ENCODE measurements at places on chromosomes 16 and 17.

DNA sequence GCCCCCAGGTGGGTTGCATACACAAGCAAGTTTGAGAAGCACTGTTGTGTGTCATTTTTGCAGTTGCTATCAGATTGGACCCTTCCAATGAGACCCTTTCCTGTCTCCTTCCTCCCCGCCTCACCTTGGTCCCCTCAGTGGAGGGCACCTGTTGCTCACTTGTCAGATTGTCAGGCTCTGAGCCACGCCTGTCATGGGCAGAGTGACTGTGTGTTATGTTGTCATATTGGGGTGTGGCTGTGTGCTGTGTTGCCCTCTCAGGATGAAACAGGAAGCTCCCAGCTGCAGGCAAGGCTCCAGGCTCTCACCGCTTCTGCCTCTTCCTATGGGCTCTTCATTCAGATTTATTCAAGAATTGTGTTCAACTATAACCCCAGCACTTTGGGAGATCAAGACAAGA lies 302.9 kb downstream of the CPPED1 start:
- no peak for DNase-seq

- DNase-seq, result no peak
Observed at GRCh38 chr17:50505591-50506130, 2.6 kb upstream of the MYCBPAP start.

- DNase-seq, result no peak
Observed at GRCh38 chr17:48002916-48003416, 32.1 kb downstream of the CDK5RAP3 start.

DNA sequence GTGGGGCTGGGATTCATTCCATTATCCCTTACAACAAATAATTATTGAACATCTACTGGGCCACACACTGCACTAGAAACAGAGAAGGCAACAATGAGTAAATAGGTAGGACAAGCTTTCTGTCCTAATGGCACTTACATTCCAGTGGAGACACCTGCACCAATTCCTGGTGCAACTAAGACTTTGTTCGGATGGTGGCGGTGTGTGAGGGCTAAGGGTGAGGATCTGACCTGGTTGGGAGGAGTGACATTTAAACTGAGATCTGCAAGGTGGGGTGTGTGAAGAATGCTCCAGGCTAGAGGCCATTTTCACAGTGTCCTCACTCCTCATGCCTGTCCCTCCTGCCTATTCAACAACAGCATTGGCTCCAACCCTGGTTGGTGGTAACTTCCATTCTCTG lies 510.0 kb downstream of the XYLT1 start:
- no peak for DNase-seq

DNA sequence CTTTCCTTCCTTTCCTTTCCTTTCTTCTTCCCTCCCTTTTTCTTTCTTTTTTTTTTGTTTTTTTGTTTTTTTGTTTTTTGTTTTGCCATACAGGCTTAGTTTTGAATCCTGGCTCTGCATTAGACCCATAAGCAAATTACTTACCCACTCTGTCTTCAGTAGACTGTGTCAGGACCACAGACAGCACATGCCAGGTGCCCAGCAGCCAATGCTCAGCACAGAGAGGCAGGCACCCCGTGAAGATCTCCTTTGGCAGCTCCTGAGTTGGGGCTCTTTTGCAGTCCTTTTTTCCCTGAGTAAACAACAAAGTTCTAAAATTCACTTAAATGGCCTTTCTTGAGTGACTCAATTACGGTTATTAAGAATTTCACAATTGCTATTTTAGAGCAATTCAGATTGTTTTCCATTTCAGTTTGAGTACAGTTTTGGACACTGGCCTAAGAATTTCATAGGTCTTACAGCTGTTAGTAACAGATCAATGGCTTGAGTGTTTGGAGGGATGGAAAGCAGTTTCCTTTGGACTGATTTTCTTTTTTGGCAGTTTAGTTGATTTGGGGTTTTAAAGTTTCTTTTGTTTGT lies 26.2 kb upstream of the SLC5A11 start:
- DNase-seq, result peak; percentile 31

- no peak for DNase-seq
Observed at GRCh38 chr16:35908942-35909341, 2449.5 kb downstream of the TP53TG3F start.

DNA sequence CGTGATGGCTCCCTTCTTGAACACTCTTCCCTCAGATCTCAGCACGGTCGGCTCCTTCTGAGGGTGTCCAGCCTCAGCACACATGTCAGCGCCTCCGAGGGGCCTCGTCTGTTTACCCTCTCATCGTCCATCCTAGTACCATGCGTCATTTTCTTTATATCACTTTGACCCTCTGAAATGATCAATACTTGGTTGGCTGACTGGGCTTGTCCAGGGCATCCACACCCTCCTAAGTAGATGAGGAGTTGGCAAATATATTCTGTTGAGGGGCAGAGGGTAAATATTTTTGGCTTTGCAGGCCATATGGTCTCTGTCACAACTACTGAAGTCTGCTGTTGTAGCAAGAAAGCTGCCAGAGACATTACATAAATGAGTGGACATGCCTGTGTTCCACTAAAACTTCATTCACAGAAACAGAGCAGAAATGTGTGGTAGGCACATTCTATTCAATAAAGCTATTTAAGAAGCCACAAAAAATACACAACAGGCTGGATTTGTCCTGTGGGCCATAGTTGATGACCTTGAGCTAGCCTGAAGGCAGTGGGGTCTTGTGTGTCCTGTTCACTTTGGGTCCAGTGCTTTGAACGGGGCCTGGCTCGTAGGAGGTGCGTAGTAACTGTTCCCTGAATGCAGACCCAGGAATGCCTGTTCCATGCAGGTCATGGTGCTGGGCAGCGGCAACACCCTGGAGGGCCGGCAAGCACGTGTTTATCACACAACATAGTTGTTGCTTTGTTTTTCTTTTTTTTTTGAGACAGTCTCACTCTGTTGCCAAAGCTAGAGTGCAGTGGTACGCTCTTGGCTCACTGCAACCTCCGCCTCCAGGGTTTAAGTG lies 185.8 kb downstream of the SNX29 start:
- peak; percentile 35 for DNase-seq

- DNase-seq, result no peak
Observed at GRCh38 chr16:78386557-78387324, 287.3 kb downstream of the WWOX start.

- no peak for DNase-seq
Observed at GRCh38 chr16:87679593-87680271, 77.4 kb downstream of the JPH3 start.

GRCh38 chr16:51713502-51713901 lies 562.4 kb upstream of the SALL1 start:
- DNase-seq, result no peak

DNA sequence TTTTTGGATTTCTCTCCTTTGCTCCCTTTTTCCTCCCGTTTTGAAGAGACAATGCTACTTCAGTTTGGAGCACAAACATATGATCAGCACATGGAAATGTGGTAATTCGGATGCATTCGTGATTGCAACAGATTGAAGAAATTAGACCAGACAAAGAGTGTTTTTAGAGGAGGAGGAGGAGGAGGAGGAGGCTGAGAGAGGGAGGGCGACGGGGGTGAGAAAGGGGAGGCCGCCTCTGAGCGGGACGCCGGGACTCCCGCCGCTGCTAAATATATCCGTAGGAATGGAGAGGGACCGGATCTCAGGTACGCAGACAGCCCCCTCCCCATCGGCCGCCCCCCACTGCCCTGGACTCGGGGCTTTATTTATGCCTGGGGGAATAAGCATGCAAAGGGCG lies 179.3 kb downstream of the SEC14L1 start:
- DNase-seq, result peak; percentile 74

DNA sequence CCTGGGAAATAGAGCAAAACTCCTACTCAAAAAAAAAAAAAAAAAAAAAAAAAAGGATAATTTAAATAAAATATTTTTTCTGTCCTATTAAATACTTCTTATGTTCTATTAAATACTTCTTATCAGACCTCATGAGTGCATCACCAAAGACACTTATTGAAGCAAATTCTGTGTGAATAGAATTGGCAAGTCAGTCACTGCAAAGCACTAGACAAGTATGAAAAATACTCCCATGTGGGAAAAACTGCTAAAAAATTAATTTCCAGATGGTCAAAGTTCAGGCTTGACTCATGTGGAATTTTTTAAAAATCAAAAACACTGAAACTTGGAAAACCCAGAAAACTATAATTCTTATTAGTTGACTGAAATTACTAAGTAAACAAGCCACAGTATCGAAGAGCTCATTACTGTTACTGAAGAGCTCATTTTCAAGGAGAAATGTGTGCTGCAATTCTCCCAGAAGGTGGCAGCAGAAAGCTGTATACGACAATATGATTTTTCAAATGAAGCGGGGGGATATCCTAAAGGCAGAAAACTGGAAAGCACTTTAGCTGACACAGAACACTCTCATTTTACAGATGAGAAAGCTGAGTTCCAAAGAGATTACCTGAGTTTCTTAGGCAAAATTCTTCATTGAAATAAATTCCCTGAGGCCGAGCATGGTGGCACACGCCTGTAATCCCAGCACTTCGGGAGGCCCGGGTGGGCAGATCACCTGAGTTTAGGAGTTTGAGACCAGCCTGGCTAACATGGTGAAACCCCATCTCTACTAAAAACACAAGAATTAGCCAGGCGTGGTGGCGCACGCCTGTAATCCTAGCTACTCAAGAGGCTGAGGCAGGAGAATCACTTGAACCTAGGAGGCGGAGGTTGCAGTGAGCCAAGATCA lies 15.9 kb upstream of the FBXO47 start:
- DNase-seq, result peak; percentile 61

- DNase-seq, result no peak
Observed at GRCh38 chr17:28169621-28170349, 127.3 kb downstream of the NLK start.

- DNase-seq, result no peak
Observed at GRCh38 chr17:79921411-79922115, 82.3 kb upstream of the CBX4 start.

- DNase-seq, result peak; percentile 84
Observed at GRCh38 chr17:7843536-7844291, 9.7 kb downstream of the KDM6B start.

GRCh38 chr17:18016426-18016825 lies 22.5 kb downstream of the ATPAF2 start:
- no peak for DNase-seq

GRCh38 chr17:79613195-79613772 lies 2.4 kb upstream of the RBFOX3 start:
- no peak for DNase-seq

- no peak for DNase-seq
Observed at GRCh38 chr16:30990105-30990504, 5.1 kb downstream of the HSD3B7 start.

GRCh38 chr16:566475-567372 lies at the start of gene NHLRC4:
NHLRC4 (plus strand) TSS chr16:567005; CDS start chr16:568048, 1,043 bp downstream.
- peak; percentile 65 for DNase-seq

DNA sequence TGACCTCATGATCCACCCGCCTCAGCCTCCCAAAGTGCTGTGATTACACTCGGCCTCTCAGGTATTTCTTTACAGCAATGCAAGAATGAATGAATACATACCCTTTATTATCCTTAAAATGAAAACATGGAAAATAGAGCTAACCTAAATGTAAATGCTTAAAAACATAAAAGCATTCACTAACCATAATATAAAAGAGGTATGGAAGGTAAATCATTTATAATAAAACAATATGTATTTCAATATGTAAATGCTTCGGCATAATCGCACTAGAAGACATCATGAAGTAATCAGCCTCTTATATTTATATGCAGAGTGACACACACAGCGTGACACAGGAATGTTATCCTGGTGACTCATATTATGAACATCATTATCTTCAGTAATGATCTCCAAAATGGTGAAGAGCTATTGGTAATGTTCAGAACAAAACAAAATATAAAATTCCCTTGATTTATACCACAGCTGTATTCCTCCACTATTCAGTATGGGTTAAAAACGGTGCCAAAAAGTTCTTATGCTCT lies 53.9 kb downstream of the AIPL1 start:
- no peak for DNase-seq

- no peak for DNase-seq
Observed at GRCh38 chr17:70089513-70090148, 14.6 kb downstream of the KCNJ16 start.

DNA sequence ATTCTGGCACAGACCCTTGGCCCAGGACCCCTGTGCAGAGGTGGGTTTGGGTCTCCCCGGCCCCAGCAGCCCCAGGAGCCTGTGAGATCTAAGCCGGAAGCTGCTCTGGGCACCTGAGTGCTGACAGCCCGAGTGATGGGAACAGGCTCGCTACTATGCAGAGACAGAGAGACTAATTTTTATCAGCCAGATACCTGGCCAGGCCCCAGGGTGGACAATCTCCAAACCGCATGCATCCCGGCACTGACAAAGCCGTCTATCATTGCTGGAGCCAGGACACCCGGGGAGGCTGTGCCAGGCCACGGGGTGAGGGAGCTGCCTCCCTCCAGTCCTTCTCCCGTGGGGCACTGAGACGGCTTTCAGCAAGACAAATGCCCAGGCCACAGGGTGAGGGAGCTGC lies 25.0 kb downstream of the CBFA2T3 start:
- DNase-seq, result no peak

DNA sequence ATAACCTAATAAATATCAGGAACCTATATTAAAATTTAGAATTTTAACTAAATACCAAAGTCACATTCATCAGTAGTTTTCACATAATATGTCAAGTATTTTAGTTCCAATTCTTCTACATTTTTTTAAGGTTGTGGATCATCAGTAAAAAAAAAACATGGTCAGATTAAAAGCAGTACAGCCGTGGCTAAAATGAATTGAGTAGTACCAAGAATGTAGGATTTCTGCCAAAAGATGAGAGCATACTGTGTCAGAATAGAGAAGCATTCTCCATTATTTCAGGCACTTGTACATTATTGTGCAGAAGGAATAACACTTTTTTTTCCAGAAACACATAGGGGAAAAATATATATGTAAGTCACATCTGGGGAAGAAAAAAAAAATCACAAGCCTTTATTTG lies 1176.1 kb downstream of the CDH11 start:
- DNase-seq, result peak; percentile 50

DNA sequence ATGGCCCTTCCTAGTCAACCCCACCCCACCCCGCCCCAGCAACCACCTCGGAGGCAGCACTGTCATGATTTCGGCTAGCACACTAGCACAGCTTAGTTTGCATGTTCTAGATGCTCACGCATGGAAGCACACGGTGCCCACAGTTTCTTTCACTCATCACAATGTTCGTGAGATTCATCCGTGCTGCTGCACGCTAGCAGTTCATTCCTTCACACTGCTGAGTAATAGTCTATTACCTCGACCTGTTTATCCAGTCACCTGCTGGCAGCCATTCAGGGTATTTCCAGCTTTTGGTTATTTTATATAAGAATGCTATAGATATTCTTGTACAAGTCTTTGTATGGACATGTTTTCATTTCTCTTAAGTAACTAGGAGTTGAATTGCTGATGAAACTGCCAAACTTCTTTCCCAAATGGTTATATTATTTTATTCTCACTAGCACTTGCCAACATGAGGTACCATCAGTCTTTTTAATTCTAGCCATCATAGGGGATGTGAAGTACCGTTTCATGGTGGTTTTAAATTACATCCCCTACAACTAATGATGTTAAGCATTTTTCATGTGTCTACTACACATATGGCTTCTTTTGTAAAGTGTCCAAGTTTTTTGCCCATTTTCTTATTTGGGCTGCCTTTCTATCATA lies 75.7 kb downstream of the CYTH1 start:
- DNase-seq, result no peak

GRCh38 chr17:8204761-8205555 lies 5.4 kb downstream of the AURKB start:
- no peak for DNase-seq

Measured in GM03348 (cell line).